Fibroblast of the conjunctiva (primary cell): ENCODE measurements at places on chromosomes 6 and 20.

- peak; percentile 43 for DNase-seq
These were observed 392.2 kb upstream of the MARCKS start for GRCh38 chr6:113464960-113465359.

DNA sequence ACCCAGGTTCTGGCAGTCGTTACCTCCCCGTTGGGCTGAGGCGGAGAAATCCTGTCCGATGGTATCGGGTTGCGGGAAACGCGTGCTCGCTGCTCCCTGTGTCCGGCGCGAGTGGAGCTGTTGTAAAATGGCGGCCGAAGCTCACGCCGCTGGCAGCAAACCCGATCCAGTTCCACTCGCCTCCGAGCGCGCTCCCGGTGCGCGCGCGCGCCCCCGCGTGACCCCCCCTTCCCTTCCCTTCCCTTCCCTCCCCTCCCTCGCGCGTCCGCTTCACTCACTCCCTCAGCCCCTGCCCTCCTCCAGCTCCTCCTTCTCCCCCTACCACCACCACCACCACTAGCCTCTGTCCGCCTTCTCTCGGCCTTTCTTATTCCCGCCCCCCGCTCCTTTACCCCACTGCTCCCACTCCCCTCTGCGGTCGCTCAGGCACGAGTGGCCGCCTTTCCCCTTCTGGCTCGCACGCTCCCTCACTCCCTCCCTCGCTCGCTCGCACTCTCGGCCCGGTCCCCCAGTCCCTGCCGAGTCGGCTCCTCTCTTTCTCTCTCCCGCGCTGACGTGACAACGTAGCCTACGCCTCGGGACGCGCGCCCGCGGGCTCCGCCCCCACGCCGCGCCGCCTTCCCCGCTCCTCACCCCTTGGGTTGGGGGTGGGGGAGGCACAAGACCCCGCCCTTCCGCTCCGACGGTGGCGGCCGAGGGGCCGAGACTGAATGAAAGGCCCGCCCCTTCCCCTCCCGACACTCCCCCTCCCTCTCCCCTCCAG is at the start of gene SYNCRIP:
Gene SYNCRIP (minus strand): TSS at position 113 of the 763 bp plus-strand sequence. CDS start 1,447 bp downstream, outside the sequence.
- DNase-seq = peak; percentile 98

- DNase-seq = no peak
These were observed 56.7 kb downstream of the GJA10 start for GRCh38 chr6:89950879-89951391.

- peak; percentile 67 for DNase-seq
These were observed 74.1 kb upstream of the HDDC2 start for GRCh38 chr6:125375821-125376220.

- peak; percentile 93 for DNase-seq
These were observed 8.4 kb downstream of the PTGIS start for GRCh38 chr20:49559411-49560081.

GRCh38 chr6:111865909-111866546 is 7.2 kb downstream of the FYN start:
- no peak for DNase-seq

DNA sequence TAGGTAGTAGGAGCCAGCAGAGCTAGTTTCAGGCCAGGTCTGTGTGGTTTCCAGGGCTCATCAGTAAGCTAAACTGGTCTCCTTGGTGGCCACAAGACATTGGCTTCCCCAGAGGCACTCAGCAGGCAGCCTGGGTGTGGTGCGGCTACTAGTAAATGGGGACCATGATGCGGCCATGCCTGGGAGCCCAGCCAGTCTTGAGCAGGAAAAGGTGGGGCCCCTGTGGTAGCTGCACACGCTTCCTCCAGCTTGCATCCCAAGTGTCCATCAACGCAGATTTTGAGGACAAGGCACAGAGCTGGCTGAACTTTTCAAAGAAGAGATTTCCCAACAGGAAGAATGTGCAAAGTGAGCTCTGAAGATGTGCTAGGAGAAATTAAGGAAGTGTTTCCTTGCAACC is 107.4 kb upstream of the NAA20 start:
- no peak for DNase-seq

- DNase-seq = no peak
These were observed 9.1 kb upstream of the BRPF3 start for GRCh38 chr6:36187446-36187845.

DNA sequence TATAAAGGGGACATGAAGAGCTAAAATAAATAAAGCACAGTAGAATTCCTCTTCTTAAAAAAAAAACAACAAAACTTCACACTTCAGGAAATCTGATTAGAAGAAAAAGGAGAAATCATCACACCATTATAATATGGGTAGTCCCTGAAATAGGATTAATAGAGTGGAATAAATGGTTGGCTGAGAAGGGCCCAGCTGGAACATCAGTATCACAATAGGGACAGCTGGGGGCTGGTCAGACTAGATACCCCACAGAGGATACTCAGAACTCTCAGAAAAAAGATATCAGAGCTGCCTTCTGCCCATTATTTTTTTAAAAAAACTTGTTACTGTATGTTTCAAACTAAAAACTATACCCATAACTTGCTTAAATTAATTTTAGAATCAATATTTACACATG is 75.2 kb downstream of the DST start:
- DNase-seq = no peak

GRCh38 chr6:37324131-37325033 is 29.4 kb upstream of the RNF8 start:
- no peak for DNase-seq

- no peak for DNase-seq
These were observed 14.3 kb downstream of the STX7 start for GRCh38 chr6:132498638-132499037.

- no peak for DNase-seq
These were observed 2.7 kb upstream of the DLL1 start for GRCh38 chr6:170293341-170294231.

GRCh38 chr6:108168501-108169463 is 3.0 kb downstream of the NR2E1 start:
- no peak for DNase-seq

DNA sequence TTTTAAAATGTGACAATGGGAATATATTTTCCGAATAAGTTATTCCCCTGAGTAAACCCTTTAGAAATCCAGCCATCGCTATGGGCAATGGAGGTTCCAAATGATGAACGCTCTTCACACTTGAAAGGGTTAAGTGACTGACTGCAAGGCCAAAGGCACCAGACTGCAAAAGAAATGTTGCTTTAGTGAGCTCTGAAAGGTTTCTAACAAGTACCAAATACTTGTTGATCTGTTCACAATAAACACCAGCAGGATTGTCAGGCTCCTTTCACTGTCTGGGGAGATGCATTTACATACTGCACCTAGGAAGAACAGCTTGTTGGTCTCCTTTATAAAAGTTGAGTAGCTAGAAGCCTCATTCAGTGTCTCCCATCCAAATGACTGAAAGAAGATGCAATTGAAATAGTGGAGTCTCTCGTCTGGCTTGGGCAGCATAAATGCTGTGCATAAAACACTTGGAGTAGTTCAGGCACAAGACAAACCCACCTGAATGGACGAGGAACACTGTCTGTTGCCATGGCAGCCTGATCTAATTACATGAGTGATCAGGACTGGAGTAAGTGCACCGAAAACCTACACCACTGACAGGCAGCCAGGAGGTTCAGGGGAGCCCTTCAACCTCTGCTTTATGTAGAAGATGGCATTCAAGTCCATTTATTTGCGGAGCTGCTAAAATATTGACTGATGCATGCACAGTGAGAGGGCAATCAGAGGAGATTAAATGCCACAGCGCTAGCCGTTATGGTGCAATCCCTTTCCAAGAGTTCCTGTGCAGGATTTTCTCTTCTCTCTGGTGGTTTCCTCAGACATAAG is 2.9 kb downstream of the ATXN1 start:
- no peak for DNase-seq

DNA sequence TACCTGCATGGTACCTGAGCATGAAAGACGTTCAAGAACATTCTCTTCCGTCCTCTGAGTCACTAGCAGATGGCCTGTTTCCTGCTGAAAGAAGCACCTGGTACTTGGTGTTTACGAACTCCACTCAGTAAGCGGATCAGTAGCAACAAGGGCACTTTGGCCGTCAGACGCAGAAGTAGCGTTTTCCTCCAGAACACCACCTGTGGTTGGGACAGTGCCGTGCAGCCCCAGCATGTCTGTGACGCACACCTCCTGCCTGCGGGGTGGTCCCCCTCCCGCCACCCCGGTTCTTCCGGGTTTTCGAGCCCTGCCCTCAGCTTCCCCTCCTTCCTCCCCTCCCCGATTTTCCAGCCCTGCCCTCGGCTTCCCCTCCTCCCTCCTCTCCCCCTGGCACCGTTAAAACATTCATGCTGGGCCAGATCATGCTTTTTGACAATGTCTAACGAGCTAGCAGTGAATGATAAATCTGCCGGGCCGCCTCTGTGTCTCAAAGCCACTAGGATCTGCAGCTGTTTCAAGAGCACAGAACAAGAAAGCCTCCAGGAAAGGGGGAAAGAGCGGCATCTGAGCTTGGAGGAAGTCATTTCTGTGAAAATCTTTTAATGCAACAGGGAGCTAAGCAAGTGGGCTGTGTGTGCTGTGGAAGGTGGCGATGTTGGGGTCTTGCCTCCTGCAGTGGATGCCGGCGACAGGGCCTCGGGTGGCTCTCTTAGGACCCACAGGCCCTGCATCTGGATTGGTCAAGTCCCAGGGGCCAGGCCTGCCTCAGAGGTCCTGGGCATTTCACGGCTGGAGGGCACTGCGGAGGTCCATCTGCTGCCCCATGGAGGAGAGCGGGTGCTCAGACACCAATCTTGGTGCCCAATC is 207.9 kb downstream of the ERMARD start:
- no peak for DNase-seq

GRCh38 chr6:147075381-147075780 is 128.8 kb upstream of the STXBP5 start:
- no peak for DNase-seq

GRCh38 chr6:147559006-147559405 is 50.5 kb downstream of the SAMD5 start:
- DNase-seq = no peak

DNA sequence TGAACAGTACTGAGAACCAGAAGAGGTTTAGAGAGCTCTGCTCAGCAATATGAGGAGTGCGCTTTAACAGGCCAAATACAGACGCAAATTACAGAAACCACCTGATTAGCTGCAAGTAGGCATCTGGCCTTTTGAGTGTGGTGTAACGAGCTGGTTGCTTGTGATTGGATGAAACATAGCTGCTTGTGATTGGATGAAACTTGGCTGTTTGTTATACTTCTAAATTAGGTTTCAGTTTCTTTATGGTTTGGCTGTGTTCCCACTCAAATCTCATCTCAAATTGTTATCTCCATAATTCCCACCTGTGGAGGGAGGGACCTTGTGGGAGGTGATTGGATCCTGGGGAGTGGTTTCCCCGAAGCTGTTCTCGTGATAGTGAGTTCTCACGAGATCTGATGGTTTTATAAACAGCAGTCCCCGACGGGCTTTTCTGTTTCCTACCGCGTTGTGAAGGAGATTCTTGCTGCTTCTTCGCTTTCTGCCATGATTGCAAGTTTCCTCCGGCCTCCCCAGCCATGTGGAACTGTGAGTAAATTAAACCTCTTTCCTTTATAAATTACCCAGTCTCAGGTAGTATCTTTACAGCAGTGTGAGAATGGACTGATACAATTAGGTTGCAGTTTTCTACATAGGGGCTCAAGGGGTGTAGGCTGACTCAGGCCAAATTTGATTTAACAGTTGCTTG is 655.9 kb upstream of the MAN1A1 start:
- DNase-seq = no peak

DNA sequence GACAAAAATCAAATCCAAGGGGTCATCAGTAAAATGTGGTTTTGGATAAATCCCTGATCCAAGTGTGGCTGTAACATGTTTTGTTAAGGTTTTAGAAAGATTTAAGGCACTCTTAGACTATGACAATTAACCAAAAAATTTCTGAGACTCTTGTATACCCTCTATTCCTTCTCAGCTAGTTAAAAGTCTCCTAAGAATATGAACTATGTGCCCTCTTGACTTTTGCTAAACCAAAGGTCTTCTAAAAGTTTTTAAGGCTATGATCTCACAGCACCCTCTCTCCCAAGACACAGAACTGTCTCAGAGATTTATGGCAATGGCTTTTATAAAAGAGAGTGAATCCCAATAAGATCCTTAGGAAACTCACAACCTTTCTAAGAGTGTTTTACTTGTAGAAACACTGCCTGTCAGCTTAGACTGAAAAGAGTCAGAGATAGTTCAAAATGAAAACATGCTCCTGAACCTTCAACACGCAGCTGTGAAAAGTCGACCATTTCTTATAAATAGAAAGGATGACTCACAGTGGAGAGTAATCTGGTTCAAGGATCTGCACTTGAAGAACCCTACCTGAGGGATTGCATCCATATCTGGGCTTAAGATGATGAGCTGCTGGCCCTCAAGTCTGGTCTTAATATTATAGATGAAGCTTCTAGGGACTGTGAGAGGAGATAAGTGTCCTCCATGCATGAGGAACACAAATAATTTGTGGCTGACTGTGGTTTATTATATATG is 388.4 kb upstream of the GJE1 start:
- no peak for DNase-seq

- no peak for DNase-seq
These were observed 48.7 kb downstream of the PSMG4 start for GRCh38 chr6:3307436-3307835.

GRCh38 chr6:35711731-35712130 is 23.0 kb upstream of the FKBP5 start:
- DNase-seq = no peak

DNA sequence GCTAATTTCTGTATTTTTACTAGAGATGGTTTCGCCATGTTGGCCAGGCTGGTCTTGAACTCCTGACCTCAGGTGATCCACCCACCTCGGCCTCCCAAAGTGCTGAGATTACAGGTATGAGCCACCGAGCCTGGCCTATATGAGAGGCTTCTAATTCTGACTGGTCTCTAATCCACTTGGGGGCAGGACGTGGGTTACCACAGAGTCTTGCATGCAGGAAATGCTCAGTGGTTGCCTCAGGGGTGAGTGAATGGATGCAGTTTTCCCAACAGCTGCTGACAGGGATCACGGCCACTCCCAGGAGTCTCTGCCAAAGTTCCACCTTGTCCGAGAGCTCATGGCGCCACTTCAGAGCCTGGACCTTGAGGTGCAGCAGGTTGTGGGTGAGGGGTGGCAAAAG is 6.4 kb upstream of the FANCE start:
- no peak for DNase-seq

GRCh38 chr6:45027126-45027525 is 301.0 kb upstream of the RUNX2 start:
- no peak for DNase-seq

DNA sequence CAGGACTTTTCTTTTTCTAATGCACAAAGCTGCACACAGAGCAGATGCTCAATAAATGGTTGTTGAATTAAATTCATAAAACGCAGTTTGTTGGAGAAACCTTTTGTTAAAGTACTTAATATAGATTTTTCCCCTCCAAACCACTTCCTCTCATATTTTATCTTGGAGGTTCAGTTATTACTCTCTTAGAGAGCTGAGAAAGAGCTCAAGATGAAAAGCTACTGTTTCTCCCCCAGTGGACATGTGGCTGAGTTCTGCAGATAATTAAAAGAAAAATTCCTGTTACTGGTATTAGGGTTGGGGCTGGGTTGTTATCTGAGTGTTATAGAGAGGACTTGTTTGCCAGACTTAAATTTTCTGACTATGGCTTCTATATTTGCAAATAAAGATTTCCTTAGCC is 294.0 kb downstream of the TBC1D7 start:
- no peak for DNase-seq
